ENCODE measurements at places on chromosomes 11 and 22.

DNA sequence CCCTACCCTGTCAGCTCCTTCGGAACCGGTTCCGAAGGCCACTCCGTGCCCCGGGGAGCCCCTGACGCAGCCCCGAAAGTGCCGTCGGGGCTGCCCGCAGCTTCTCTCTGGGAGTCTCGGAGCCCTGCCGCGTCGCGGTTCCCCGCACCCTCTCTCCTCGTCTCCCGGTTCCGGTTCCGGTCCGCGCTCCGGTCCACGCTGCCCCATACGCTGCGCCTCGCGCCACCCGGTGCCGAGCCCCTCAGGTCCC is 618 bp downstream of the MTA2 start:
- no peak for DNase-seq

DNA sequence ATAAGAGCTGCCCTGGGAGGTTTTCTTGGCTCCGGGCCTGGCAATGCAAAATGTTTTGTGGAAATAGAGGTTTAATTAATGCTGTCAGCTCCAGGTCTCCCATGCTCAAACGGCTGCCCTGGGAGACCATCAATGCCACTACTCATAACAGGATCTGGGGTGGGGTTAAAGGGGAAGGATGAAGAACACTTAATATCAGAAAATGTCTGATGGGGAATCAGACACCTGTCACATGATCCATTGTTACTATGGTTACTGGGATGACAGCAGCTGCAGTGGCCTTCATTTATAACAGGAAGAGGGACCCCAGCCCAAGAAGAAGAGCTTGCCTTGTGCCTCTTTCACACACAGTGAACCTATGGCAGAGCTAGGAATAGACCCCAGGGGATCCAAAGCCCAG is 2.2 kb upstream of the SYT13 start:
- no peak for DNase-seq

DNA sequence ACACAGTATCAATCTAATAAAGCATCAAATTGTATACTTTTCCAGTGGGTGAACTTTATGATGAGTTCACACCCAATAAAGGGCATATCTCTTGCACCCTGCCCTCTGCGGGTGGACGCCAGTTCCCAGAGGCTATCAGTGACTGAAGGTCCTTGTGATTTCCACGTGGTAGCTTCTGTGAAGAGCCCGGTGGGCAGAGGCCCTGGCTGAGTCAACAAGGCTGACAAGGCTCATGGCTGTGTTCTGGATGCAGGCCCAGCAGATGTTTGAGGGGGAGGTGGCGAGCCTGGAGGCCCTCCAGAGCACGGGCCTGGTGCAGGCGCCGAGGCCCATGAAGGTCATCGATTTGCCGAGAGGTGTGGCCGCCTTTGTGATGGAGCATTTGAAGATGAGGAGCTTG is 71.4 kb downstream of the PIWIL3 start:
- DNase-seq, result no peak

GRCh38 chr11:114233755-114234154 is 62.4 kb upstream of the NNMT start:
- no peak for DNase-seq

GRCh38 chr11:44980533-44981427 is 30.1 kb upstream of the TP53I11 start:
- DNase-seq, result no peak

GRCh38 chr22:36901411-36902142 is 11.9 kb upstream of the CSF2RB start:
- DNase-seq, result no peak

- no peak for DNase-seq
Observed at GRCh38 chr11:120217941-120218694, 7.3 kb downstream of the OAF start.

DNA sequence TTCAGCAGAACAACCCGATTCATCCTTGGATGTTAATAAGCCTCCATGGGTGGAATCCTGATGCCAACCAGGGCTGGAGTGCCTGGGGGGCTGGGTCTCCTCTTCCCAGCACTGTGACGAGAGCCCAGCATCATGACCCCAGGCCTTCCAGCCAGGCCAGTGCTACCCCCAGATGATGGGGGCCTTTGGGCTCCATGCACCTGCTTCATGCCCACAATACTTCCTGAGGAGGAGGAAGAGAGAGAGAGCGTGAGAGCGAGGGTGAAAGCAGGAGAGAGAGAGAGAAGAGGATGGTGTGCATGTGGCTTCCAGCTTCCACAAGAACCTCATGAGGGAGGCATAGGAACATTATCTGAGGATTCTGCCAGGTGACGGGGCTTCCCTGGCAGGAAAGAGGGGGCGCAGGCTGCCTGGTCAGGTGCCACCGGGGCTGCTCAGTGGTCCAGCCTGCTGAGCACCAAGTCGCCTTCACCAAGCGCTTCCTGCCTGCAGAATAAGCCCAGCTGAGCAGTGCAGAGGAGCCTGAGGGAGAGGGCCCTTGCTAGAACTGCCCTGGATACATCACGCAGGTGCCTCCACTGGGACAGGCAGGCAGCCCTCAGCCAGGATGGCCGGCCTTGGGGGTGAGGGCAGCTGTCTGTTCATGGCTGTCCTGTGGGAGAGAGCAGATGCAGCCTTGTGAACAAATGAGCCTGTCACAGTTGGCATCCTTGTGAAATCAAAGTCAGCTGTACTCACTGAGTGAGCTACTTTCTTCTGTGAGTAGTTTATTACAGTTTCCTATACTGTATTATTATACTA is 243.3 kb upstream of the B3GAT1 start:
- no peak for DNase-seq

GRCh38 chr11:111918390-111919256 is at the start of gene C11orf52:
C11orf52 (plus strand) TSS chr11:111918913; CDS start chr11:111918973, 60 bp downstream.
- no peak for DNase-seq

DNA sequence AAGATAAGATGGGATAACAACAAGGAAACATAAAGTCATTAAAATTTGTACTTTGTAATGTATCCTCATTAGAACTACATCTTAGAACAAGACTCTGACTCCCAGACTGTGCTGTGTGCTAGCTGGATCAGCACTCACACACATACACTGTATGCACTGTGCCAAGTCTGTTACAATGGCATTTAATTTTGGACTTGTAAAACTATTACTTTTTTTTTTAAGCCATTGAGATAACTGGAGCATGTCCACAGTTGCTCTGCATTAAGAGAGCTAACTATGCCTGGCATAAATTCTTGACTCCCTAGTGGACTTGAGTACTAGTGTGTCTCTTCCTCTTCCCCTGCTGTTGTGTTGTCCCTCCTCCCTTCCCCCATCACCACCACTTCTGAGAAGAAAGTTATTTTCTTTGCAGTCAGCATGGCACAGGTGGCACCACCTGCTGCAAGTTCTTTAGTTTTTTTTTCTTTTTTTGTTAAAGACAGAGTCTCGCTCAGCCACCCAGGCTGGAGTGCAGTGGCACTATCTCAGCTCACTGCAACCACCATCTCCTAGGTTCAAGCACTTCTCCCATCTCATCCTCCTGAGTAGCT is 268.6 kb downstream of the TMEM135 start:
- DNase-seq, result no peak

DNA sequence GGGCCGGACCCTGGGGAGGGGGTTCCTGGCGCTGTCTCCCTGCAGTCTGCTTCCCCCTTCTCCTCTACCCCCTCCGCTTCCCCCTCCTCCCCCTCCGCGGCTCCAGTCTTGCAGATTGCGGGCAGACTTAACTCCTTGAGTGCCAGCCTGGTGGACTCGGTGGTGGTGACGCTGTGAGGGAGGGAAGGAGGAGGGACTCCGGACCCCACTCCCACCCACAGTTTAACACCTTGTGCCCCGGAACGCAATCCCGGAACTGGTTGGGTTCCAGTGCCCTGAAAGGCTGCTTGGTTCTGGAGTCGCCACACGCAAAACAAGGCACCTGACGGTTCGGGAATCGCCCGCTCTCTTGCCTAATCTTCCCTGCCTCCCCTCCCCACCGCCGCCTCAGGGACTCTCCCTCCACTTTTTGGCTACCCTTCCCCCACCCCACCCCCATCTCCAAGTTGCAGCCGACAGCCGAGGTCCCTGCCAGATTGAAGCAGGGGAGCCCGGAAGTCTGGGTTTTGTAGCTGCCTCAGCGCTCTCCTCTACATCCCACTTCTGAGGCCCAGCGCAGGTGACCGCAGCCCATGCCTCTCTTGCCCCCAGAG is 3.9 kb upstream of the BCL9L start:
- DNase-seq, result no peak

GRCh38 chr22:17891481-17892167 is 117.4 kb upstream of the BID start:
- no peak for DNase-seq

DNA sequence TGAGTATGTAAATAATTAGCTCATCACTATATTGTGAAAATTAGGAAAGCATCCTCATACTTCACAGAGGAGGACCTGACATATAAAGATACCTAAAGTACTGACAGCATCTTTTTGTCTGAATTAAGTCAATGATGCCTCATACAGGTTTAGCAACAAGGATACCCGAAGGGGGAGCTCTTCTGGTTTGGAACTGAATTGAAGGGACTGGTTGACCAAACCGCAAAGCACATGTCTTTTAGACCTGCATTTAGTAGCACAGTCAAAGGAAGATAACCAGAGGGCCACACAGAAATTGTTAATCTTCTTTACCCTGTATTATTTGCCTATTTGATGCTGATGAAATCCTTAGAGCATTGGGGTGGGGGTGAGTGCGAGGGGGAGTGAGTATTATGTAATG is 12.9 kb upstream of the WT1 start:
- no peak for DNase-seq

- no peak for DNase-seq
Observed at GRCh38 chr11:88310246-88310645, 27.3 kb downstream of the CTSC start.

DNA sequence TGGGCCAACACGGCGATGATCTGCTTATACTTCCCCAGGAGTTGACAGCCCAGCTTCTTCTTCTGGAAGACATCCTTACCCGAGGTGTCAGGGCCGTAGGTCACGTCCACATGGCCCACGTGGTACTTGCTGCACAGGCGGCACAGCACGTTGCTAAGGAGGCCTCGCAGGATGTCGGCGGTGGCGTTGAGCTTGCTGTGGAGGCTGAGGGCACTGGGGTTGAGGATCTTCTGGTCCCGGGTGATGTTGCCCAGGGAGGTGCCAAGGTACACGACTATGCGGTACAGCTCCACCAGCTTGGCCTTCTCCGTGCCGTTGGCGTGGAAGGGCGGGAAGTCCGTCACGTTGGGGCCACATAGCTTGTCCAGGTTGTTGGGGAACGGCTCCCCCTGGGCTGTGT is 2.9 kb downstream of the LIF start:
- no peak for DNase-seq

- DNase-seq, result no peak
Observed at GRCh38 chr11:46435679-46436078, 44.1 kb upstream of the CHRM4 start.

DNA sequence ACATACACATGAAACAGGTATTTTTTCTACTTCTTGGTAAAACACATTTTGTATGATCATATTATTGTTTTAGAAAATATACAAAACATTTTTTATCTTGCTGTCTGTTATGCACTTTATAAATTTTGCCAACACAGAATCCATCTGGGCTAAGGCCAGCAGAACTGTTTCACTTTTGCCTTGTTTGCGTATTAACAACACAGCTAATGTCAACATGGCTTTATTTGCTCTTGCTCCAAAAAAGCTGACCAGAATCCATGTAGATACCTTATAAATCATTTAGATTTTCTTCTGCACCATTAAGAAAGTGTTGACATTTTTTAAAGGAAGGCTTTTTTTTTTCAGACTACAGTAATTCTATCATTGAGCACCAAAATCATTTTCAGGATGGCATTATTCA is 58.1 kb upstream of the PGR start:
- no peak for DNase-seq

DNA sequence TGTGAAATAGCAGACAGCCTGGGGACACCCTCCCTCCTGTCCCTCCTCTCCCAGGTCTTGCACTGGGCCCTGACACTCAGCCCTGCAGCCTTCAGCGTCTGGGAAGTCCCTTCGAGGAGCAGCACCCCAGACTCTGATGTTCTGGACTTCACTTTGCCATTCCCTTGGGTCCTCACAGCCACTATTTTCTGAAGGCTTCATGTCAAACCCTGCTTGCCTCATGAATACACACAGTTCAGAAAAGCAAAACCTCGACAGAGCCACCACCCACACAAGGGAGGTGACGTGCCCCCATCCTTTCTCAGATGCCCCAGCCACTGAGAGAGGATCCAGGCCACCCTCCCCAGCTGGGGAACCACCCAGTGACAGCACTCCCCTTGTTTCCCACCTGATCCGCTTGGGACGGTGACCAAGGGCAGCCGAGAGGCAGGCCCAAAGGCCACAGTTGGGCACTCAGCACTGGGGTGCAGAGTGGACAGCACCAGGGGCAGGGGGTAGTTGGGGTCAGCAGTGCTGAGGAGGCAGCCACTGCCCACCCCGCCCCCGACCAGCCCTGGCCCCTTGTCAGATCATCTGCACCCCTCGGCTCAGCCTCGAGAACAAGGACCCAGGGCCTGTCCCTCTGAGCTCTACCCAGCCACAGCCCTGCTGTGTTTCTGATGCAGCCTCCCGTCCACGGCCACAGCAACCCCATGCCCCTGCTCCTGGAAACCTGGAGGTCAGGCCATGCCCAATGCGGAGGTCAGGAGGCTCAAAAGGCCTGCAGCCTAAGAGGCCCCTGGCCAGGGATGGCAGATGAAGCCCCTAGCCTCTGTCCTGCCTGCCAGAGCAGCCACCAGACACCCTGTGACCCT is 3.1 kb upstream of the TNNT3 start:
- no peak for DNase-seq

DNA sequence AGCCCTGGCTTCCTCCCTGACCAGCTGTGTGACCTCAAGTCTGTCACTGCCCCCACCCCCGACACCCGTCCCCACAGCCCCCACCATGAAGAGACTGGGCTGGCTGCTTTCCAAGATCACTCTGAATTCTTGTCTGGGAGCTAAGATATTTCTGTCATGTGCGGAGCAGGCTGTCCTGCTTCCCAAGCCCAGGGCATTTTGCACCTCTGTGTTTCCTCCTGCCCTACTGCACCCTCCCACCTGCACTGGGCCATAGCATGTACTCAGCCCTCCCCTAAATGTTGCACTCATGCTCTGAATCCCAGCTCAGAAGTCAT is 30.3 kb upstream of the MYEOV start:
- no peak for DNase-seq

DNA sequence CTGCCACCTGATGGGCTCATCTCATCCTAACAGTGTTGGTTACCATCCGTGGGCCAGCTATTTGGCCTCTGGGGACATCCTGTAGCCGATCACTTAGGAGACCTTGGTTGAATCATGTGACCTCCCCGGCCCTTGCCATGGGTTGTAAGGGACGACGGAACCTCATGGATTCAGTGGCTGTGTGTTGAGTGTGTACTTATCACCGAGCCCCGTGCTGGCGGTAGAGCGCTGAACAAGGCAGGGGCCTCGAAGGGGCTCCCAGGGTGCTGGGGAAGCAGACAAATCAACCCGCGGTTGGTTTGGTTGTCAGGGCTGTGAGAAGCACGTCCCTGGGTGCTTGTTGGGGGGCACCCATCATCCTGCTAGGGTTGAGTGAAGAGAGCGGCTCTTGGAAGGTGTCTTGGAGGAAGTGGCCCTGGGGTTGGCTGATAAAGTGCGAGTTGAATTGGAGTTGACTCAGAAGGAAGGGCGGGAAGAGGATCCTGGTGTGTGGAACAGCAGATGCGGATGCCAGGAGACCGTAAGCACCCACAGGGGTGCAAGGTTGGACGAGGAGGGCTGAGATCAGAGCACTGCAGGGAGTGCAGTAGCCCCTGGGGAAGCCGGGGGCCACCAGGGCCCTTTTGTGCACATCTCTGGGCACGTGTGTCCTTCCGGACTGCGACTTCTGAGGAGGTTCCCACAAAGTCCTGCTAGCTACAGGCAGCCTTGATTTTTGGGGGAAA is 53.6 kb downstream of the MPPED1 start:
- no peak for DNase-seq
